Motor neuron (in vitro differentiated cells): ENCODE measurements at places on chromosomes 4 and X.

DNA sequence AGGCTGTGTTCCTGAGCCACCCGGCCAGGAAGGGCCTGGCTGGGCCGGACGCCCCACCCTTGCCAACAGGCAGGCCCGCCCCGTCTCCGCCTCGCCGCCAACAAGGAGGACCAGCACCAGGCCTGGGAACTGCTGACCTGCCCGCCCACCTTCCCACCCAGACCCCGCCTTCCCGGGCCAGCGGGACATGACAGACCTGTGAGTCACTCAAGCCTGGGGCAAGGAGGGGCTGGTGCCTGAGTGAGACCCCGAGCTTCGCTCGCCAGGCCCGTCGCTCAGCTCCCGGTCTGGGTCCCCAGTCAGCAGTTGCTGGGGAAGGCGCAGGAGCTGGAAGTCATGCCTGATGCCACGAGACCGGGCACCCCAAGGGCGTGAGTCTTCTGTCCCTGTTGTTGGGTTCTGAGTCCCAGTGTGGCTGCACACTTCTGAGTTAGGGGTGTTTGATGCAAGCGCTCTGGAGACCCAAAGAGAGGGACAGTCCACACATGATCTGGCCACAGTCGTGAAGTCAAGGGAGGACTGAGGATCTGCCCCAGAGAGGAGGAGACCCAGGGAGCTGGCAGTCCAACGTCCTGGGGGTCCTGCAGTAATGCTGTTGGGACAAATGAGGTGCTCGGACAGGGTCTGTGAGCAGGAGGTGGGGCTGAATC is at the start of gene DNASE1L1:
DNASE1L1 (minus strand) TSS at position 33 of the 650 bp plus-strand sequence. CDS start 3,686 bp downstream, outside the sequence.
- ATAC-seq = peak; percentile 77

DNA sequence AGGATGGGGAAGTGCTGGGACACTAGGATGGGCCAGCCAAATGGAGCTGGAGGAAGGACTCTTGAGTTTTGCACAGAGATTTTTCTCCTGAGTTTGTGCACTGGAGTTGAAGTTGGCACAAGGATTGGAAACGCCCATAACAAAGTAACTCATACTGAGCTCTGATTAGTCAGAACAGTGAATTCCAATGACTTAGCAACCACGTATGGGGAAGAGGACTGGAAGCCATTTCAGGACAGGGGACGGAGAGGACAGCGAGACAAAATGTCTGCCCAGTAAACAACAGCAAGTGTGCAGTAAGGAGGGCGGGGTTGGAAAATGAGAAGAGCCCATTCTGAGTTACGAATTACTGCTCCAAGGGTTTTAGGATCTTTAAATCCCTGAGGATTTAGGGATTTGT is 5.9 kb downstream of the RIPPLY1 start:
- no peak for ATAC-seq

GRCh38 chrX:138745196-138745595 is 33.7 kb upstream of the FGF13 start:
- ATAC-seq = peak; percentile 51

- no peak for ATAC-seq
These were observed 167.3 kb downstream of the MID1IP1 start for GRCh38 chrX:38968344-38969216.

DNA sequence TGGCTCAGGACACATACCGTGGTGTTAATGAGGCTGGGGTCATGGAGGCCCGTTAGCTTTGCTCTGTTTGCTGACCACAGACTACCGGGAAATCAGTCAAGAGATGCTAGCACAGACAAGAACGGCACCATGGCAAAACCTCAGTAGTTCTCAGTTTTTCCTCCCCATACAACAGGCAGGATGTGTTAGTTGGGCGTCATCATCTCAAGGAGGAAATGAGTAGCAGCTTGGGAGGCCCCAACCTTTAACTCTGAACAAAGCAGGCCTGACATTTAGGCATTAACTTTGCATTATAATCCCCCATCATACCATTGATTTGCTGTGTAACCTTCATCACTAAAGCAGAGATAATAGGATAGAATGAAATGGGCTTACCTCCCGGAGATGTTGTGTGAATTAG is 714.2 kb downstream of the RPA4 start:
- no peak for ATAC-seq
